Cardiac atrium fibroblast (primary cell): ENCODE measurements at places on chromosomes 4 and X. TPM values are rescaled to one million over a fixed set of nuclear protein-coding genes. Genes with fewer than 3 reads are reported as not detected.

The CXCL6 gene
- 42.2 and 742 TPM in 2 replicates for total RNA-seq

The ZNF732 gene
- total RNA-seq, result under 0.01 and 0.36 TPM in 2 replicates

The CYTL1 gene
- total RNA-seq, result not detected in 2 replicates

The HTN1 gene
- total RNA-seq, result not detected in 2 replicates

The RASGEF1B gene
- 0.36 and 1.1 TPM in 2 replicates for total RNA-seq

The GAGE2A gene
- not detected in 2 replicates for total RNA-seq

The CCKAR gene
- total RNA-seq, result not detected in 2 replicates

The RNF128 gene
- total RNA-seq, result not detected in 2 replicates

The TMEM271 gene
- not detected in 2 replicates for total RNA-seq

The GEMIN8 gene
- total RNA-seq, result 14.9 and 26.9 TPM in 2 replicates

The MCF2 gene
- total RNA-seq, result 0.16 TPM in 1 of 2 replicates, not detected in the other

The SPATA4 gene
- total RNA-seq, result not detected in 2 replicates

The TBC1D25 gene
- total RNA-seq, result 7.4 and 7.8 TPM in 2 replicates

The ZNF275 gene
- 10.5 and 12.5 TPM in 2 replicates for total RNA-seq

The SPANXN3 gene
- total RNA-seq, result not detected in 2 replicates

The GPRASP2 gene
- total RNA-seq, result 6.1 and 8.6 TPM in 2 replicates

The GPC4 gene
- 3.2 and 4.1 TPM in 2 replicates for total RNA-seq

The ADH7 gene
- total RNA-seq, result not detected in 2 replicates

The MAGIX gene
- 4.4 and 5.6 TPM in 2 replicates for total RNA-seq

The PAGE2B gene
- not detected in 2 replicates for total RNA-seq

The MAGEA9B gene
- total RNA-seq, result not detected in 2 replicates

The CITED1 gene
- not detected in 2 replicates for total RNA-seq

The BEX5 gene
- not detected in 2 replicates for total RNA-seq

The PRSS12 gene
- under 0.01 TPM in 1 of 2 replicates, not detected in the other for total RNA-seq

The TENM3 gene
- total RNA-seq, result 0.54 and 0.81 TPM in 2 replicates

The NCAPG gene
- 7.6 and 10.7 TPM in 2 replicates for total RNA-seq

The IQSEC2 gene
- total RNA-seq, result 7.2 and 7.9 TPM in 2 replicates

The PPARGC1A gene
- under 0.01 TPM in 1 of 2 replicates, not detected in the other for total RNA-seq

The SOD3 gene
- 23.6 and 32.6 TPM in 2 replicates for total RNA-seq

The EDA gene
- total RNA-seq, result 3.4 and 4.2 TPM in 2 replicates

The ETDB gene
- not detected in 2 replicates for total RNA-seq

The PNCK gene
- total RNA-seq, result 0.49 and 0.90 TPM in 2 replicates

The BTC gene
- not detected in 2 replicates for total RNA-seq

The STPG2 gene
- not detected in 2 replicates for total RNA-seq

The GPR34 gene
- not detected in 2 replicates for total RNA-seq

The C1QTNF7 gene
- 0.16 TPM in 1 of 2 replicates, not detected in the other for total RNA-seq

The UGT2B11 gene
- total RNA-seq, result not detected in 2 replicates

The TMSB15B gene
- 5.3 and 12.6 TPM in 2 replicates for total RNA-seq

The SPACA5B gene
- total RNA-seq, result not detected in 2 replicates

The TASL gene
- not detected in 2 replicates for total RNA-seq

The CXCL10 gene
- not detected in 2 replicates for total RNA-seq

The MAGEE2 gene
- not detected in 2 replicates for total RNA-seq

The TCEAL5 gene
- total RNA-seq, result not detected in 2 replicates

The BRS3 gene
- not detected in 2 replicates for total RNA-seq

The RAB39B gene
- total RNA-seq, result not detected in 2 replicates

The TTC29 gene
- not detected in 2 replicates for total RNA-seq

The NSUN7 gene
- total RNA-seq, result not detected in 2 replicates

The SMIM20 gene
- total RNA-seq, result 30.7 and 31.6 TPM in 2 replicates

The FAM149A gene
- 5.0 and 6.0 TPM in 2 replicates for total RNA-seq

The NSDHL gene
- 19.7 and 25.8 TPM in 2 replicates for total RNA-seq

The ATP6AP2 gene
- total RNA-seq, result 197 and 200 TPM in 2 replicates

The MAGEA11 gene
- total RNA-seq, result not detected in 2 replicates
